ENCODE measurements at places on chromosomes 3 and 15.

GRCh38 chr3:83063446-83063845, 1302.0 kb upstream of the GBE1 start:
- H3K4me1 ChIP-seq: no peaks in the 10 kb centered on the region
- no peak overlapping the region for H3K4me3 ChIP-seq
- H3K27me3 ChIP-seq: no peaks in the 10 kb centered on the region
- no peak overlapping the region for H3K27ac ChIP-seq
- no peaks in the 10 kb centered on the region for H3K36me3 ChIP-seq

DNA sequence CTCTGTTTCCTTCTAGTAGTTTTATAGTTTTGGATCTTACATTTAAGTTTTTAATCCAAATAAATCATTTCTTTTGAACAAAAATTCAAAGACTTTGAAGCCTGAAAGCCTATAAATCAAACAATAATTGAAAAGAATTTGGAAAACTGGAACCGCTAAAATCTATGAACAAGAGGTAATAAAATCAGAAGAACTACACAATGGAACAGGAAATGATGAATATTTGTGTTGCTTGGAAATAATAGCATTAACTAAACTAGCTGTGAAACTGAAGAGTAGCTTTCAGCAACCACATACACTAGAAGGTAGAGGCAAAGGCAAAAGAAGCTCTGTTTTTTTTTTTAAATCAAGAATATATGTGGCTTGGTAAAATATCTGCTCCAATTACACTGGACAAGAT, 147.9 kb upstream of the ABI3BP start:
- H3K36me3 ChIP-seq: no peaks in the 10 kb centered on the region
- no peaks in the 10 kb centered on the region for H3K4me1 ChIP-seq
- no peak overlapping the region for H3K4me3 ChIP-seq
- H3K27ac ChIP-seq: no peak overlapping the region
- no peak for DNase-seq
- H3K27me3 ChIP-seq: no peaks in the 10 kb centered on the region

DNA sequence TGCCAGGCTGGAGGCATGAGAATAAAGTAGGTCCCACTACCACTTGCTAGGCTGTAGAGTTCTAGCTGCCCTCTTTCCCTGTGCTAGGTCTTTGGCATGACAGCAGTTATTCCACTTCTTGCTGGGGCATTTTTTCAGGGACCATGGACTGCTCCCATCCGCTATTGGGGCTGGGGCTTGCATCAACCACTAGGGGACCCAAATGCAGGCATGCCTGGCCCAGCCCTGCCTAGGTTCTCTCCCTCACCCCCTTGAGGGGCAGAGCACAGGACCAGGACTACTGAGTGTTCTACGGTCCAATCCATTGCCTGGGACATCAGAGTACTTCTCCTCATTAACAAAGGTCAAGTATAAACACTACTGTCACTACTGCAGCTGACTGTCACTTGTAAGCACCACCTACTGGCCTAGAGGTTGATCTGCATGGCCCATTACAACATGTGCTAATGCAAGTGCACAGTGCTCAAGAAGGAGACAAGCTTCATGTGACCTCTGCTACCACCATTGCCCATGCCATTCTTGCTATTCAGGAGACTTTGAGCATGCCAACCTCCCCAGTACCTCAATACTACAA, 270.5 kb downstream of the MBNL1 start:
- H3K27me3 ChIP-seq: no peaks in the 10 kb centered on the region
- H3K4me1 ChIP-seq: no peaks in the 10 kb centered on the region
- H3K27ac ChIP-seq: no peak overlapping the region

GRCh38 chr3:40262331-40262730, 47.2 kb upstream of the EIF1B start:
- H3K4me1 ChIP-seq: no peaks in the 10 kb centered on the region
- no peaks in the 10 kb centered on the region for H3K27me3 ChIP-seq
- H3K27ac ChIP-seq: no peak overlapping the region

- no peak for DNase-seq
- no peaks in the 10 kb centered on the region for H3K27me3 ChIP-seq
- no peak overlapping the region for H3K27ac ChIP-seq
- H3K36me3 ChIP-seq: no peaks in the 10 kb centered on the region
These were observed 137.4 kb downstream of the SV2B start for GRCh38 chr15:91237445-91237844.

DNA sequence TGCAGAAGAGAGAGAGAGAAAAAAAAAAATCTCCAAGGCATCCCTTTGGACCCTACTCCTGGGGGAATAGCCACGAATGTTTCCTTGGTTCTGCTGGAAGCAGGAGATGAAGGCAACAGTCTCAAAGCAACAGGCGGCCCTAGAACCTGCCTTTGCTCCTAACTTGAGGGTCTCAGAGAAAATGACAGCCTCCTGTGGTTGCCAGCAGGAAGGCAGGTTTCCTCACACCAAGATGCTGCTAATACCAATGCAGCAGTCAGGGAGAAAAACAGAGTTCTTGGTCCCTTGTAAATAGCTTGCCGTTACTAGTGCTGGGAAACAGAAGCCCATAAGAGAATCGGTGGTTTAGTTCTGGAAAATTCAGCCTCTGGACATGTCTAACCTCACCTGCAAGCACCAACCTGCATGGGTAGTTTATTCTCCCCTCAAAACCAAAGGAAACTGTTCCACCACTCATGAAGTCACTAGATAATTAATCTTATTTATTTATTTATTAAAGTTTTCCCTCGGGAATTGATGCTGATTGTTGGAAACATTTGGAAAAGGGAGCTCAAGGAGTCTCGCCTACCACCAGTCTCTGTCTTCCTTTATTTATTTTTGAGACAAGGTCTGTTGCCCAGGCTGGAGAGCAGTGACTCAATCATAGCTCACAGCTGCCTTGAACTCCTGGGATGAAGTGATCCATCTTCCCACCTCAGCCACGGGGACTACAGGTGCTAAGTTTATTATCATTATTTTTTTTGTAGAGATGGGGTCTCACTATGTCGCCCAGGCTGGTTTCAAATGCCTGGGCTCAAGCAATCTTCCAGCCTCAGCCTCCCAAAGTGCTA, 883 bp upstream of the FRMD4B start:
- H3K36me3 ChIP-seq: no peaks in the 10 kb centered on the region
- no peak for DNase-seq
- H3K4me1 ChIP-seq: peaks cover 4% of the 10 kb centered on the region

DNA sequence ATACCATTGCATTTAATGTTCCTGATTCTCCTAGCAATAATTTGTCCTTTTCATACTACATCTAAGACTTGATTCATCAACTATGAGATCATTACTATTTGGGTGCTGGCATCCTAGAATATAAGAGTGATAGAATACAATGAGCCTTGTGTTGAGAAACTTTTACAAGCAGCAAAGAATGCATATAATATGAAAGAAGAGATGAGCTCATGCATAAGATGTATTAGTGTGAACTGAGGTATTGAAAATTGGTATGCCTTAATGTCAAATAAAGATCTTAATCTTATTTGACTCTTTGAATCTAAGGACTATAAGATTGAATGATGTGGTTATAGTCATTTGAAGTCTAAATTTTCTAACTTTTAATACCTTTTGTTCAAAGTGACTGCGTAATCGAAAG, 220.0 kb upstream of the ARHGEF26 start:
- H3K27me3 ChIP-seq: no peaks in the 10 kb centered on the region
- no peak overlapping the region for H3K4me3 ChIP-seq
- H3K27ac ChIP-seq: no peak overlapping the region

Measured in Peyer's patch (tissue), 4 donors.